ENCODE measurements at places on chromosomes 16 and 17.
A peak's percentile ranks its signal among the peaks of the same experiment; 100 is the strongest.

- DNase-seq, result no peak
Observed at GRCh38 chr17:30299000-30299399, 7.3 kb upstream of the BLMH start.

- DNase-seq, result peak; percentile 54
Observed at GRCh38 chr17:82767041-82767754, 15.3 kb downstream of the TBCD start.

DNA sequence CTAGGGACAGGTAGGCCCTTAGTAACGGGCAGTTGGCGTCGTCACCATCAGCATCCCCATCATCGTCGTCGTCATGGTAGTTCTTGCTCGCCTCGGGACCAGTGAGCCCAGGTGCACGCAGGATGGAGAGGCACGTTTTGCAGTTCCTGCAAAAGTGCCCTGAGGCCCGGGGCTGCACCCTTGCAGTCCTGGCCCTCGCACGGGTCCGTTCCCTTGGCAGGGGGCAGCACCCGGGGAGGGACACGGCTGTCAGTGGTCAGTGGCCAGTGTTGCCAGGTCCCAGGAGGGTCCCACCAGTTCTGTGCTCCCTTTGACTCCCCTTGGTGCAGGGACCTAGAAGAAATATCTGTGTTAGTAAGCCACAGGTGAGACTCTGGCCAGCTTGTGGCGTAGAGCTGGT, 243.9 kb upstream of the CIBAR2 start:
- DNase-seq, result no peak

GRCh38 chr17:72719578-72720493, 372.7 kb downstream of the SLC39A11 start:
- DNase-seq, result no peak

GRCh38 chr17:78253946-78254672, 22.7 kb downstream of the TMEM235 start:
- DNase-seq, result peak; percentile 92

- DNase-seq, result no peak
Observed at GRCh38 chr16:77739559-77739892, 17.2 kb downstream of the NUDT7 start.

- no peak for DNase-seq
Observed at GRCh38 chr17:8563981-8564602, 66.4 kb downstream of the MYH10 start.

- no peak for DNase-seq
Observed at GRCh38 chr16:11320170-11320569, 25.1 kb upstream of the RMI2 start.

GRCh38 chr17:56141046-56141839, 12.0 kb upstream of the ANKFN1 start:
- DNase-seq, result no peak

DNA sequence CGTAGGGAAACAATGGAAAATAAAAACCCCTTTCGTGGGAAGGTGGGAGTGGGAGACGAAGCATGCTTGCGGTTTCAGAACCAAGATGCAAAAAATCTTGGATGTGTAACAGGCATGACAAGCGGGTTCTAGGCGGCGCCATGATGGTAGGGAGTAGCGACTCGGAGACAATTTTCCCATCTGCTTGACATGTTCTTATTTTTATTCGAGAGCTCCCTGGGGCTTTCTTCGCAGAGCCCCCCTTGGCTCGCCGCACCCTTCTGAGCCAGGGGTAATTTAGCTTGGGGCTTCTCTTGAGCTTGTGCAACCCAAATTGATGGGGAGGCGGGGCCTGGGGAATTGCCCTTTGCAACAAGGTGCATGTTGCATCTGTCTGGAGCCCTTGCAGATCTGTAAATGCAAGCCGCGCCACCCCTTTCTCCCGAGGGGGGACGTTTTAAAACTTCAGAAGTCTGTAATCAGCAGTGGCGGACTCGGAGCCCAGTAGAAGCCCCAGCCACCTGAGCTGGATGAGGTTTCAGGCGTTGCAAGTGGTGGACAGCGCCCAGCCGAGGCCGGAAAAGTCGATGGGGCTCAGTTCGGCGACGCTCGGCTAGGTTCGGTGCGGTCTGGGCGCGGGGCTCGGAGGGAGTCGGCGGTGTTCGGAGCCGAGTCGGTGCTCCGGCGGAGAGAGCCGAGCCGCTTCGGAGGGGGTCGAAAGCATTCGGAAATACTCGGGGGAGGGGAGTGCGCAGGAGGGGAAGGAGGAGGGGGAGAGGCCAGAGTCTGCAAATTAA, 2.9 kb downstream of the GNAO1 start:
- DNase-seq, result peak; percentile 83

GRCh38 chr16:72285728-72286127, 113.8 kb upstream of the PMFBP1 start:
- no peak for DNase-seq

- DNase-seq, result no peak
Observed at GRCh38 chr16:7914748-7915147, 582.1 kb downstream of the RBFOX1 start.

DNA sequence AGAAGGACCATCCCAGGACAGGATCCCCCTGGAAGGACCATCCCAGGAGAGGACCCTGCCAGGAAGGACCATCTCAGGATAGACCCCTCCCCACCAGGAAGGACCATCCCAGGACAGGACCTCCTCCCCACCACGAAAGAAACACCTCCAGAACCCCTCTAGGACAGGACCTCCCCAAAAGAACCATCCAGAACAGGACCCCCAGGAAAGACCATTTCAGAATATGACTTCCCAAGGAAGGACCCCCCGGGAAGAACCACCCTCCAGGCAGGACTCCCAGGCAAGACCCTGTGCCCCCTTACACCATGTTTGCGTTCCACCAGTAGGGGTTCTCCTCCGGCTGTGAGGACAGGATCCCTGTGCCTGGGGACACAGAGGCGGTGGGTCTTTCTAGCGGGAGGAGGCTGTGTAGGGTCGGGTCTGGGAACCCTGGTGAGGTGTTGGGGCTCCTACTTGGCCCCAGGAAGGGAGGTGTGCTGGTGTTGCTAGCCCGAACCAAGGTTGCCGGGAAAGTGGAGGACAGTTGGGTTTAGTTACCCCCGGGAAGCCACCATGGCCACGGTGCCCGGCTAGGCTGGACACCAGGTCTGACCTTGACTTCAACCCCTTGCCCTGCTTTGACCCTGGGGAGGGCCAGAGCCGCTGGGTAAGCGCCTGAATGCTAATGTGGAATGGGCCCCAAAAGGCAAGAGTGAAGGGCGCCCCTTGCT, 2.2 kb downstream of the NOTUM start:
- DNase-seq, result no peak

DNA sequence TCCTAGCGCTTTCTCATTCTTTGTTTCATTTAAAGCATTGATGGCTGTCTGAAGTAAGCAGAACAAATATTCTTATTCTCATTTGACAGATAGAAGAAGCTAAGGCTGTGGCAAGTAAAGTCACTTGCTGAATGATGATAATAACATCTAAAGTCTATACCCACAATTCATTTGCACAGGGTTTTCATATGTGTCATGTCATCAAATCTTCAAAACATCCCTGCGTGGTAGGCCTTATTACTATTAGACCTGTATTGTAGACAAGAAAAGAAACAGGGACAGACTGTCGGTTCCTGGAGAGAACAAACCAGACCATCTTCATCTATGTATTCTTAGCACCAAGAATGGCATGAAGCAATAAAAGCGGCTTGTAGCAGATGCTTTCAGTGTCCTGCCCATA, 85.9 kb downstream of the ASIC2 start:
- DNase-seq, result no peak

DNA sequence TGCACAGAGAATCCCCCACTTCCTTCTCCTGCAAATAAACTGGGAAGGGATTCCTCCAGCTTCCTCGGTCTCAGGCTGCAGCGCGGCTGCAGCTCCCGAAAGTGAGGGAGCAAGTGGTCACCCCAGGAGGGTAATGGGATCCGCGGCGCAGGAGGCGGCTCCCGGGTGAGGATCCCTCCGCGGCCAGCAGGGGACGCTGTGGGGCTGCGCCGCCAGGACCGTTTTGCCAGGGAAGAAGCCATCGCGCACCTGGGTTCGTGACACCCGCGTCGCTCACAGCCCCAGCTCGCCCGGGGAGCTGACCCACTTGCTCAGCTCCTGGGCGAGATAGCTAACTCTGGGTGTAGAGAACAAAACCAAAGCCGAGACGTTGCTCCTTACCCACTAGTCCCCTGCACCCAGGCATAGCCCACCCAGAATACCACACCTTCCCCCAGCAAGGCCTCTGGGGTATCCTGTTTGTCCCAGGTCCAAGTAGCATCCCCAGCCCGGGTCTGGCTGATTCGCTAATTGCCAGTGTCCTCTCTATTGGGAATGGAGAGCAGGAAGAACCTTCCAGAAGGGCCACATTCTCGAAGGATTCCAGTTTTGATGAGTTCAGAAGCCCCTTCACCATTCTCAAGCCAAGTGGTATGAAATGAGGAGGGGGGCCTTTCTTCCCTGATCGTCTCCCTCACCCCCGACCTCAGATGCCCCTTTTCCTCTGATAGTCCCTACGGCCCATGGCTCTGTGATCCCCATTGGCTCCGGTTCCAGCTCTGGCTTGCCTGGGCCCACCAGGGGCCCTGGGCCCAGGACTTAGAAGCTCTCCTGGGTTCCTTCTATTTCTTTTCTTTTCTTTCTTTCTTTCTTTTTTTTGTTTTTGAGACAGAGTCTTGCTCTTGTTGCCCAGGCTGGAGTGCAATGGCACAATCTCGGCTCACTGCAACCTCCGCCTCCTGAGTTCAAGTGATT, 14.1 kb downstream of the CYGB start:
- DNase-seq, result peak; percentile 81

DNA sequence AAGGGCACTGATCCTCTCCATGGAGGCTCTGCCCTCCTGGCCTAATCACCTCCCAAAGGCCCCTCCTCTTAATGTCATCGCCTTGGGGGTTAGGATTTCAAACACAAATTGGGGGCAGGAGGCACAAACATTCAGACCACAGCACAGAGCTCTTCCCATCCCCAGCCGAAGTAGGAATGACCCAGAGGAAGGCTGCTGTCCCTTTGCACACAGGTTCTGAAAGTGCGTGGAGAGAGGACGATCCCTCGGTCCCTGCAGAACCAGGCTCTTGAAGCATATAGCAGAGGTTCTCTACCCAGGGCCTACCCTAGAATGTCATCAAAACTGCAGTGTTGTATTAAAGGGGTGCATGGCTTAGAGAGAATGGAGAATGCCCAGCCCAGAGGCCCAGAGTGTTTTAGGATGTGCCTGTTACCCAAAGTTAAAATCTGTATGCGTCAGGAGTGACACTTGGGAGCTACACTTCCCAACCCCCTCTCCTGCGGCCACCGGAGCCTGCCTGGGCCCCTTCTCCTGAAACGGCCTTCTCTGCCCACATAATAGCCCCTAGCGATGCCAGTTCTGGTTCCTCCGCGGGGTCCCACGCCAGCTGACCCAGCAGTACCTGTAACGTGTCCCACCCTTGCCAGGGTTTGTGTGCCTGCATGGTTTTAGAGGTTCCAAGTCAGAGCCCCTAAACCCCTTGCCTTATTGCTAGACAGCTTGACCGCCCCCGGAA, 159.5 kb upstream of the CACNG5 start:
- DNase-seq, result no peak

- no peak for DNase-seq
Observed at GRCh38 chr17:28717578-28718332, at the start of gene RAB34. Gene RAB34, minus strand, starts transcription at chr17:28717868. Its CDS starts 602 bp downstream, at chr17:28717266.

DNA sequence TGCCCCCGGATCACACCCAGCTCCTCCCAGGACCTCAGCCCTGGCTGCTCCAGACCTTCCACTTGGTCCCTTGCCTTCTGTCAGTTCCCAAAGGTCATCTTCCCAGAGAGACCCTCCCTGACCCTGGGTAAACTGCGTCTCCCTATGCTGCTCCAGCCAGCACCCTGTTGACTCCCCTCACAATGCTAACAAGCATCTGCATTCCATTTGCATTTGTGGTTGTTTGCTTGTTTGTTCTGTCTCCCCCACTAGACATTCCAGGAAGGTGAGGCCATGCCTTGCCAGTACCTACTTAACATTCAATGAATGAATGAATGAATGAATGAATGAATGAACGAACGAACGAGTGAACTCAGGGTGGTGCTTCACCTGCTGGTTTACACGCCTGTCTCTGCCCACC, 171.2 kb downstream of the WSCD1 start:
- no peak for DNase-seq

DNA sequence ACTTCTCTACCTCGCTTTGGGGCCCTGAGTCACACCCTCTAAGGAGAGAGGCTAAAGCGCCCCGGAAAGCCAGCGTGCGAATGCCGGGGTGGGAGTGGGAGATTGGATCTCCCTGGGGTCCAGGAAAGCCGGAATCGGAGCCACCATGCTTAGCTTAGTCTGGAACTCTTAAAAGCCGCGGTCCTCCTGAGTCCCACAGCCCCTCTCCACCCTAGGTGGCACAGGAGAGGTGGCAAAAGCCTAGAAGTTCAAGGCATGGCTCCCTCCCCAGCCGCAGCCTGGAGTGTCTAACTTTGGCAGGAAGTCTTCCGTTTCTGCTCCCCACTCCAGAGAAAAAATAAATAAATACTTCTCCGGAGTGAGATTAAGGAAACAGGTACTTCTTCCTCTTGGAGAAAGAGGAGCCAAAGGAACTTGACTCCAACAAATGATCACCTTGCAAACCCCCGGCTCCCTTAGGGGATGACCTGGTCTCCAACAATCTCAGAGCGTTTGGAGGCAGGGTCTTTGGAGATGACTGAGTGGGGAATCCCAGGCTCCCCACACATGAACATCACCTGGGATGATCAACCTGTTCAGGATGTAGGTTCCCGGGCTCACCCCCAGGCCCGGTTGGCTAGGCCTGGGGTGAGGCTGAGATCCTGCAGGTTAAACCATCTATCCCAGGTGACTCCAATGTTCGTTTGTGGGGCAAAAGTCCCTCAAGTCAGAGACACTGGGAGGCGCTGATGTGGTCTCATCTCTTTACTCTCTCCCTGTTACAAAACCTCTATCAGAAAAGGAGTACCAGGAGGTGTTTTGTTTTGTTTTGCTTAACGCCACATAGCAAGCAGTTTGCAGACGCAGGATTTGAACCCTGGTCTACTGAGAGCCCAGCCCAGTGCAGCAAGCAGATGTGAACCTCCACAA, 2.9 kb downstream of the CIITA start:
- DNase-seq, result no peak

GRCh38 chr16:17529982-17530760, 59.4 kb upstream of the XYLT1 start:
- no peak for DNase-seq

DNA sequence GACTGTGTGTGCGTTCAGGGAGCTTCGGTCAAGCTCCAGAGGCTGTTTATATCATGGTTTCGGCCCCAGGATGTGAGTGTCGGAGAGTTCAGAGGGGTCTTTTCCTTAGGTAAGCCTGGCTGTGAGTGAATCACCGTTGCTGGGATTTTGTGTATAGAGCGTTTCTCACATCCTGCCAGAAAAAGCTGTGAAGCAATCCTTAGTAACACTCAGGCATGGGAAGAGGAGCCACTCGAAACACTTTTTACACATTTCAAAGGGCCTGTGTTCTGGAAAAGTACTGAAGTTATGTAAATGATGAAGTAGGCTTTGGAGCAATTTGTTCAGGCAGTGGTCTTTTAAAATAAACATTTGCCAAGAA, 662 bp downstream of the PGS1 start:
- no peak for DNase-seq

GRCh38 chr17:79984045-79984840, 51.4 kb downstream of the TBC1D16 start:
- no peak for DNase-seq

- DNase-seq, result no peak
Observed at GRCh38 chr16:2845116-2845515, 12.9 kb downstream of the PRSS22 start.

Measured in NCI-H2081 (cell line).